ENCODE measurements at places on chromosomes 11 and 22. TPM values are rescaled to one million over a fixed set of nuclear protein-coding genes. Genes with fewer than 3 reads are reported as not detected.

KRTAP5-2 gene
- total RNA-seq, result not detected

- no peak for DNase-seq
- no peaks in the 10 kb centered on the region for H3K27me3 ChIP-seq
- no peak overlapping the region for H3K4me3 ChIP-seq
- H3K4me1 ChIP-seq, result no peaks in the 10 kb centered on the region
- no peak overlapping the region for H3K27ac ChIP-seq
Measured at GRCh38 chr11:94309757-94310156, 5.4 kb downstream of the IZUMO1R start.

DNA sequence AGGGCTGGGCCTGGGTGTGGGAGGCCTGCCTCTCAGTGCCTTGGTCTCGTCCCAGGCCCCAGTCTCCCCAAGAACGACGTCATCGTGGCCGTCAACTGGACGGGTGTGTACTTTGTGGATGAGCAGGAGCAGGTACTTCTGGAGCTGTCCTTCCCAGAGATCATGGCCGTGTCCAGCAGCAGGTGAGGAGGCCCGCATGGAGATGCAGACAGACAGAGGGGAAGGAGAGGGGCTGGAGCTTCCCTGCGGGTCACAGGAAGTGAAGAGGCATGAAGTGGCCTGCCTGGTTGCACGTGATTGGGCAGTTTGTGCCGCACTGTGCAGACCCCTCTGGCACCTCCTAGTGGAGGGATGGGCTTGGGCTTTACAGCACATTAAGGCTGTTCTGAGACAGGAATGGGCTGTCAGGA is 70.4 kb downstream of the MYO7A start:
- H3K4me1 ChIP-seq, result no peaks in the 10 kb centered on the region
- H3K4me3 ChIP-seq, result no peak overlapping the region
- no peak for DNase-seq

DNA sequence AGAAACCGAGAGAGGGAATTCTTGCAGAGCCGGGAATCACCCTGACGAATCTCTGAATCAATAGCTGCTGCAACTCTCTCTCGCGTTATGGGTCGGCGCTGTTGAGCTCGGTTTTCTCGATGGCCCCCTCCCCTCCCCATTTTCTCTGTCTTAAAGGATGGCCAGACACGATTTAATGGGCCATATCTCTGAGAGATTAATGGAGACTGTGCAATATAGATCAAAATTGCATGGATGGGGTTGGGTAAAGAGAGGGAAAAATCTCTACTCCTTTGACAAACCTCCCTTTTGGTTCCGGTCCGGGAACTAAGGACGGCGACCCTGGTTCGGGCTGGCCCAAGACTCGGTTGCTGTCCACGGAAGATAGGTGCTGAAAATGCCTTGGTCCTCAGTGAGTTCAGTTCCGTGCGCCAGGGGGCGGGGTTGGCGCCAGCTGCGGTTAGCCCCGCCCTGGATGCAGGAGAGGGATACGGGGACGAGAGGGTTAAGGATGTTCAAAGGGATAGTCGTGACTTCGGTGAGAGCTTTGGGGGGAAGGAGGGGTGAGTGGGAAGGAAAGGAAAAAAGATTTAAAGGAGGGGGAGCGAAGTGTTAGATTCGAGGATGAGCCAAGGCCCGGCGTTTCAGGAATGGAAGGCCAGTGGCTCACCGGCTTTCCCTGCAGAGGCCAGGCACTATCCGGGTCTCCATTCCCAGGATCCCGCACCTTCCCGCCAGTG is 103.6 kb upstream of the HSD17B12 start:
- H3K4me3 ChIP-seq, result no peak overlapping the region
- no peaks in the 10 kb centered on the region for H3K36me3 ChIP-seq
- peak; percentile 58 for DNase-seq
- H3K27ac ChIP-seq, result no peak overlapping the region
- peaks cover 88% of the 10 kb centered on the region for H3K27me3 ChIP-seq
- peaks cover 39% of the 10 kb centered on the region for H3K4me1 ChIP-seq

- H3K4me1 ChIP-seq, result no peaks in the 10 kb centered on the region
- DNase-seq, result no peak
- no peak overlapping the region for H3K4me3 ChIP-seq
Measured at GRCh38 chr11:60710482-60710881, 11.1 kb downstream of the MS4A8 start.

GRCh38 chr11:61087426-61088119 is 14.7 kb upstream of the CD5 start:
- DNase-seq, result no peak
- H3K4me1 ChIP-seq, result no peaks in the 10 kb centered on the region
- no peak overlapping the region for H3K27ac ChIP-seq
- no peak overlapping the region for H3K4me3 ChIP-seq
- H3K36me3 ChIP-seq, result no peaks in the 10 kb centered on the region
- no peaks in the 10 kb centered on the region for H3K27me3 ChIP-seq

All from lung (tissue), 17 donors.